ENCODE measurements at places on chromosomes 2 and 18. TPM values are rescaled to one million over a fixed set of nuclear protein-coding genes. Genes with fewer than 3 reads are reported as not detected.

GRCh38 chr2:50438259-50438658 lies 593.7 kb downstream of the NRXN1 start:
- DNase-seq: no peak

GRCh38 chr2:71950256-71951082 lies 197.2 kb downstream of the CYP26B1 start:
- DNase-seq: no peak

DNA sequence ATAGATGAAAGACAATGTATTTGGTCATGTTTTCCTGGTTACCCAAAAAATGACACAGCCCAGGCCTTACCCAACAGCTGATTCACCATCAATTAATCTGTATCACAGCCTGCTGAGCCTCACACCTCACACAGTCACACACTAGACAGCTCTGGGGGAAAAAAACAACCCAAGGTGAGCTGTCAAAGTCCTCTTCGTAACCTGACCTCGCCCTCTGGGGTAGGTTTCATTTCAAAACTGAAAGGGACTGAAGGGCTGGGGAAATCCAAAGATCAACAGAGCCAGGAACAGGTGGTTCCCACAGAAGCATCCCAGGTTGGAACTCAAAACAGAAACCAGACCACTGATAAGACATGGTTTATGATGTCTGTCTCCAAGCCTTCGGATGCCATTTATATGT lies 18.2 kb upstream of the PCBP1 start:
- DNase-seq: no peak

DNA sequence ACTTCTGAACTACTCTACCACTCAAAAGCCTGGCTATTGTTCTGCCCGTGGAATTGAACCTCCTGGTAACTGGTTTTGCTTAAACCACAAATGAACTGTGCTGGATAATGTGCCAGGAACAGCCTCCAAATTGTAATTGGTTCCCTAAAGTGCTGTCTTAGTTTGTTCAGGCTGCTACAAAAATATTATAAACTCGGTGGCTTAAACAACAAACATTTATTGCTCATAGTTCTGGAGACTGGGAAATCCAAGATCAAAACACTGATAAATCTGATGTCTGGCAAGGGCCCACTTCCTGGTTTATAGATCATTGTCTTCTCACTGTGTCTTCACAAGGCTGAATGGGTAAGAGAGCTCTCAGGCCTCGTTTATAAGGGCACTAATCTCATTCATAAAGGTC lies 149.2 kb upstream of the NCKAP5 start:
- no peak for DNase-seq

The VSNL1 gene
- total RNA-seq: not detected

DNA sequence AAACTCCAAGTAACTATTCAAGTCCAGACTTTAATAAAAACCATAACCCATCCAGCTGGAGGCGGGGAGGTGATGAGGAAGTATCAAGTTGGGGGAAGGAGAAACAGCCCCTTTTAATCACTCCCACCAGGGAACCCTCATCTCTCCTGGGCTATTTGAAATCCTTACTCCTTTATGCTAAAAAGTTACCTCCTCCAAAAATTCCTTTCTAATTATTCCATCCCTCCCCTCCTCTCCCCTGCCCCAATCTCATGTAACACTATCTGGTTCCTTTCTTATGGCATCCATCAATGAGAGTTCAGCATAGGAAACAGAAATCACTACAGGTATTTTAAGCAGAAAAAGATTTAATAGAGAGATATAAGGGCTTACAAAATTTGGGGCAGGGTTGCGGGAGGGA lies 9.3 kb upstream of the SLC14A2 start:
- DNase-seq: no peak

DNA sequence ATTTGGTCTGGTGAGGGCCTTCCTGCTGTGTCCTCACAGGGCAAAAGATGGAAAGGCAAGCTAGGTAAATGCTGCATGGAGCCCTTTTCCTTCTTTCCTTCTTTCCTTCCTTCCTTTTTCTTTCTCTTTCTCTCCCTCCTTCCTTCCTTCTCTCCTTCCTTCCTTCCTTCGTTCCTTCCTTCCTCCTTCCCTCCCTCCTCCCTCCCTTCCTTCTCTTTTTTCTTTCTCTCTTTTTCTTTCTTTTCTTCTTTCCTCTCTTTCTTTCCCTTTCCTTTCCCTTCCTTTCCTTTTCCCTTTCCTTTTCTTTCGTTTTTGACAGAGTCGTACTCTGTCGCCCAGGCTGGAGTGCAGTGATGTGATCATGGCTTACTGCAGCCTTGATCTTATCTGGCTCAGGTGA lies 23.1 kb upstream of the C2orf74 start:
- no peak for DNase-seq

DNA sequence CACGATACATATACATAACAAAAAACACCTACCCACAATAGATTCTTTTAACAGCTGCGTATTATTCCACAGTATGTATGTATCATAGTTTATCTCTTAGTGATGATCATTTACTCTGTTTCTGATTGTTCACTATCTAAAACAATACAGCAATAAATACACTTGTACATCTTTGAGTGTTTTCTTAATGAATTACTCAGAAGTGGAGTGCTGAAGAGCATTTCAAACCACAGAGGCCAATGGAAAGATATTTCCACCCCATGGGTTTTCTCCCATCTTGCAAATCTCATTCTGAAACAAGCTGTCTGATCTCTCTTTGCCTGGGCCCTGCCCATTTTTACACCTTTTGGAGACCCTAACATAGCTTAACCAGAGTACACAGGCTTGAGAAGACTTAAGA lies 113.8 kb upstream of the KLF7 start:
- no peak for DNase-seq

DNA sequence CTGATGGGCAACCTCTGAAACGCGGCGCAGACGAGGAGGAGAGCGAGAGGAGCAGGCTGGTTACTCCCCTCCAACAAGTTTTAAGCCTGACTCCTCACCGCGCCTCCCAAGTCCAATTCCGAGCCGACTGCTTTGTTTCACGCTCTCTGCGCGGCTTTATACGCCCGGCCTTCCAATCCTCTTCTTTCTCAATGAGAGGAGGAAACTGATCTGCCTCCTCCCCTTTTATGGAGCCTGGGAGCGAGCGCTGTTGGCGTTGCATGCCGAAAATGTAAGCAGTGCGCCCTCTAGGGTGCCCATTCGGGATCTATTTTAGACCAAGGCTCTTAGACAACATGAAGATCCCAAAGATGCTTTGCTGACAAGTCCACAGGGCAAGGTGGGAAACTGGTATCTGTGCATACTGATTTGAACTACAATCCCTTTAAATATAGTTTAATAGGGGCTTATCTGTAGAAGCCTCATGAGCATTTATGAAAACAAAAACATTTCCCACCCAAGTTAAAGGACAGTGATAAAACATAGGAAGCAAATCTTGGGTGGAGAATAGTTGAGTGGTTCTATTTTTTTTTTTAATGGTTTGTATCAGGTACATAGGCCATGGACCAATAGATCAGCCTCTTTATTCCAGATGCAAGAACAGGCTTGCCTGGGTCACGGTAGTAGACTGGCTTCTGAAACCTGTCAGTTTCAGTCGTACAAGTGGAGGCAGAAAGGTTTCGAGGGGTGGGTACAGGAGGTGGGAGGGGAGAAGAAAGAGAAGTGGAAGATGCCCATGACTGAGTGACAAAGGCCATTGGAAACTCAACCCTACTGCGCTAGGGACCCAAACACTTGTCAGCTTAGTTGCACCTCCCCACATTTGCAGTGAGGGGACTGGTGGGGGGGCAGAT lies at the start of gene RND3:
Gene RND3, minus strand, starts transcription at position 131 of the 893 bp plus-strand sequence. CDS start 250 bp downstream, outside the sequence.
- DNase-seq: peak; percentile 98

The SH3YL1 gene
- total RNA-seq: 2.6 TPM

DNA sequence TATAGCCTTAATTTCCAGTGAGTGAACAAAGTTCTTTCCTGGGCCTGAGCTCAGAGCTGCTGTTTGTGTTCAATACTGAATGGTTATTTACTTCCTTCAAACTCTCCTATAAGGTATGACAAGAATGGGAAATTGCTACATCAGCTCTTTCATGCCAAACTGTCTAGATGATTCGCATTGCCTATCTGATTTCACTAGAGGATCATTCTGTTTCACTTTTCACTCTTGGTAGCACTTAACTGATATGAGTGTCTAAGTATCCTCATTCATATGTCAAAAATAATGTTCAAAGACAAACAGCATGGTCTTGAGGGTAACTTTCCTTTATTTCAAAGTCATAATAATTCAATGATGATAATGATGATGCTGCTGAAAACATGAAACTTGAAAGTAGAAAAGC lies 32.9 kb upstream of the SCG2 start:
- no peak for DNase-seq

GRCh38 chr2:71174207-71174606 lies 43.8 kb downstream of the MPHOSPH10 start:
- DNase-seq: no peak

DNA sequence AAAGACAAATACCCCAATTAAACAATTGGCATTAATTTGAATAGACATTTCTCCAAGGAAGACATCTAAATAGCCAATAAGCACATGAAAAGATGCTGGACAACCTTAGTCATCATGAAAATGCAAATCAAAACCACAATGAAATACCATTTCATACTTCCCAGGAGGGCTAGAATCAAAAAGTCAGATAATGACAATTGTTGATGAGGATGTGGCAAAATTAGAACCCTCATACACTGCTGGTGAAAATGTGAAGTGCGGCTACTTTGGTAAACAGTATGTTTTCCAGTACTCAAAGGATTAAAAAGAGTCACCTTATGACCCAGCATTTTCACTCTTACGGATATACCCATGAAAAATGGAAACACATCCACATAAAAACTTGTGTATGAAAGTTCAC lies 91.6 kb downstream of the FIGN start:
- DNase-seq: no peak

The ALKAL2 gene
- not detected for total RNA-seq

The GRHL1 gene
- 0.11 TPM for total RNA-seq

- DNase-seq: no peak
These were observed 85.4 kb upstream of the CABLES1 start for GRCh38 chr18:23049698-23050373.

The MAP3K19 gene
- not detected for total RNA-seq

GRCh38 chr18:67475673-67476072 lies 40.8 kb downstream of the DSEL start:
- DNase-seq: no peak

DNA sequence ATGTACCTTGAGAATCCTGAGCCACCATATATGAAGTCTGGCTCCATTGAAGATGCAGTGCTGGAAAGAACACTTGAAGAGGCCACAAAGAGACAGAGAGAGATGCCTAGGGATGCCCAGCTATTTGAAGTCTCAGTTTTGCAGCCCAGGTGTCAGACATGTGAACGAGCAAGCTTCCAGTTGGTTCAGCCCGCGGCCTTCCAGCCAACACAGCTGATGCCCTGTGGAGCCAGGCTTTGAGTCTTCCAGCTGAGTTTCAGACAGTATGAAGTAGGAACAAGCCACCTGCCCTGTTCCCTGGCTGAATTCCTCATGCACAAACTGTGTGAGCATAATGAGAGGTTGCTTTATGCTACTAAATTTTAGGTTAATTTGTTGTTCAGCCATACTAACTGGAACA lies 108.8 kb downstream of the SPHKAP start:
- no peak for DNase-seq

DNA sequence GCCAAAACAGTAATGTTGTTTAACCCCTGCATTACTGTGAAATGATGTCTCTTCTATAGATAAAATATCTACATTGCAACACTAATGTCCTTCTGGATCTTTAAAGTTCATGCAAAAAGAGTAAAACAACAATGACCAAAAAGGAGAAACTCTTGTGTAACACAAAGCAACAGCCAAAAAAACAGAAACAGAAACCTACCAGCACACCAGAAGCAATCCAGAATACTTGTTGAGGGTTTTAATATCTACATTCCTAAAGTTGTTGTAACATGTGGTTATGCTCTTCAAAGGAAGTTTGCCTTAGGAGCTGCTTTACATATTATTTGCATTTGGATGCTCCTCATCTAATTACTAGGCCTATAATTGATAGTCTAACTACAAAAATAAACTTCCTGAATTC lies 157.2 kb downstream of the BABAM2 start:
- peak; percentile 14 for DNase-seq

GRCh38 chr2:223626716-223627115 lies 24.6 kb upstream of the SCG2 start:
- peak; percentile 97 for DNase-seq

- no peak for DNase-seq
These were observed 18.8 kb upstream of the GLI2 start for GRCh38 chr2:120716641-120717585.

The MARCHF4 gene
- 24.1 TPM for total RNA-seq

- DNase-seq: no peak
These were observed 18.6 kb downstream of the ERCC3 start for GRCh38 chr2:127275356-127275755.

- DNase-seq: no peak
These were observed 29.3 kb upstream of the DCC start for GRCh38 chr18:52310651-52311050.

The RND3 gene
- 62.6 TPM for total RNA-seq

The FSHR gene
- total RNA-seq: not detected

GRCh38 chr18:3466872-3467271 lies 16.9 kb downstream of the TGIF1 start:
- peak; percentile 44 for DNase-seq

- no peak for DNase-seq
These were observed 90.4 kb downstream of the PID1 start for GRCh38 chr2:229180658-229181057.

The MYL1 gene
- total RNA-seq: not detected

GRCh38 chr2:207143215-207144172 lies 22.3 kb downstream of the KLF7 start:
- DNase-seq: no peak

The SLC5A7 gene
- total RNA-seq: not detected

DNA sequence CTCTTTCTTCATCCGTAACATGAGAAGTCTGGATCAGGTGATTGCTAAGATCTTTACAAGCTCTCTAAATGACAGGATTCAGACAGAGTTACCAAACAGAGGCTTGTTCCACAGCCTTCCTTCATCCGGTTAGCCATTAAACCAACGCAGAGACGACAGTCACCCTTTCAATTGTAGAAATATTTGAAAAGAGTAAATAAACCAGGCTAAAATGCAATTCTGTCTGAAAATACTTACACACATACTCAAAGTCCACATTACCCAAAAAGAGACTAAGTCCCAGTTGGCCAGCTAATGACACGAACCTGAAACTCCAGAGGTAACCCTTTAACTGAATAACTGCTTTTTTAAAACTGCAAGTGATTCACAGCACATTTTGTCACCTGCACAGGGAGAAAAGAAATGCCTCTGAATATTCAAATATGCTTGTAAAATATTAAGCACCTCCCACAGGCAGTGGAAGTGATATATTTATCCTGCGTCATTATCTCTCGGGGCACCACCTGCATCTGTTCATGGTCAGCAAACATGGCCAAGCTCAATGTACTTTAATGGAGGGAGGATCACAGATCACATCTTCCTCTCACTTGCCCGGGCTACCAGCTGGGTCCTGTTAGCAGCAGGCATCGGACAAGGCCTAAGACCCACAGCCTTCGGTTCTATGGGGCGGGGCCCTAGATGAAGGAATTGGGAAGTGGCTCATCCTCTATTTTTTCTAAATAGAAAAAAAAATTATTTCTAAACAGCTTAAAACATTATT lies 38.8 kb upstream of the DNER start:
- no peak for DNase-seq

The UNC80 gene
- total RNA-seq: 0.79 TPM

The TXNDC2 gene
- not detected for total RNA-seq

The ANKRD30B gene
- not detected for total RNA-seq
